ENCODE measurements at places on chromosomes 5 and 9. TPM values are rescaled to one million over a fixed set of nuclear protein-coding genes. Genes with fewer than 3 reads are reported as not detected.

Gene KIF20A
- total RNA-seq, result 131 TPM

Gene MED7
- 20.0 TPM for total RNA-seq

Gene GPR150
- not detected for total RNA-seq

Gene NME5
- total RNA-seq, result 5.6 TPM

Gene OCLN
- total RNA-seq, result 2.9 TPM

Gene IL13
- not detected for total RNA-seq

Gene SLC36A2
- total RNA-seq, result 0.14 TPM

Gene FBXW2
- 10.4 TPM for total RNA-seq

Gene APBA1
- total RNA-seq, result 0.41 TPM

Gene GBA2
- 16.9 TPM for total RNA-seq

Gene ISL1
- 4.6 TPM for total RNA-seq

Gene CLIC3
- total RNA-seq, result 0.64 TPM

Gene DIRAS2
- 0.23 TPM for total RNA-seq

Gene NUTM2G
- total RNA-seq, result not detected

Gene NR2F1
- total RNA-seq, result 6.5 TPM

Gene ARL10
- not detected for total RNA-seq

Gene FGD3
- total RNA-seq, result not detected

Gene KCNN2
- total RNA-seq, result 0.31 TPM

Gene SLC6A3
- total RNA-seq, result not detected

Gene NSMF
- 19.1 TPM for total RNA-seq

Gene FAM151B
- total RNA-seq, result 2.4 TPM

Gene GLRA1
- total RNA-seq, result not detected

Gene RFX3
- 0.60 TPM for total RNA-seq

Gene C9orf153
- total RNA-seq, result not detected

Gene CTXN3
- total RNA-seq, result not detected

Gene IRX2
- total RNA-seq, result not detected

Gene LCN9
- total RNA-seq, result not detected

Gene SPINK14
- not detected for total RNA-seq

Gene SAXO1
- under 0.01 TPM for total RNA-seq

Gene SPATA31D4
- total RNA-seq, result not detected

All from H4 (cell line).